ENCODE measurements at places on chromosomes 1 and 21.

DNA sequence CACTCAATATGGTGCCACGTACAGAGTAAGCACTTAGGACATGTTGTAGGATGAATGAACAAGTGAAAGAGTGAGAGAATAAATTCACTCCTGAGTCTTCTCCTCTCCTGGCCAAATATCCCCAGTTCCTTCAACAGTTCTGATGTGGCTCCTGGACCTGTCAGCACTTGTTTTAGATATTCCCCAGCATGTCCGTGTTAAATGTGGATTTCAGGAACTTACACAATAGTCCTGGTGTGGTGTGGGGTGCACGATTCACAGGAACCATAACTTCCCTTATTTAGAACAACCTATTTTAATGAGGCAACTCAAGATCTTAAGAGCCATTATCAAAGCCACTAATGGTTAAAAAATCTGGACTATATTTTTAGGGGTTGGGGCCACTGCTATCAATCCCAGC lies 39.0 kb upstream of the MYSM1 start:
- DNase-seq: no peak

DNA sequence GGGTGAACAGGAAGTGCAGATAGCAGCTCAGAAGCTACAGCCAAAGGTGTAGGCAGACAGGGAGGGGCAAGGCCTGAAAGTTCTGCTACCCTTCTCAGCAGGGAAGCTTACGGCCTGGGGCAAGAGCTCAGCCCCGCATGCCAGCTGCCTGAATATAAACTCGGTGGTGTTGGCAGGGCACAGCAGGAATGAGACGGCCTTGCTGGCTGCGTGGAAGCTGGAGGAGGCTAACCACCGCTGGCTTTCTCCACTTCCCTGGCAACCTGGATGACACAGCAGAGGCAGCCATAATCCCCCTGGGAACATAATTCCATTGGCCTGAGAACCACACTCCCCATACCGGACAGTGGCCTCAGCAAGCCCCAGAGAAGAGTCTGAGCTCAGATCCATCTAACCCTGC lies 81.9 kb upstream of the PRRC2C start:
- no peak for DNase-seq

GRCh38 chr1:87404296-87404695 lies 75.6 kb downstream of the LMO4 start:
- no peak for DNase-seq

GRCh38 chr21:38203229-38203628 lies 53.6 kb upstream of the KCNJ15 start:
- DNase-seq: no peak

DNA sequence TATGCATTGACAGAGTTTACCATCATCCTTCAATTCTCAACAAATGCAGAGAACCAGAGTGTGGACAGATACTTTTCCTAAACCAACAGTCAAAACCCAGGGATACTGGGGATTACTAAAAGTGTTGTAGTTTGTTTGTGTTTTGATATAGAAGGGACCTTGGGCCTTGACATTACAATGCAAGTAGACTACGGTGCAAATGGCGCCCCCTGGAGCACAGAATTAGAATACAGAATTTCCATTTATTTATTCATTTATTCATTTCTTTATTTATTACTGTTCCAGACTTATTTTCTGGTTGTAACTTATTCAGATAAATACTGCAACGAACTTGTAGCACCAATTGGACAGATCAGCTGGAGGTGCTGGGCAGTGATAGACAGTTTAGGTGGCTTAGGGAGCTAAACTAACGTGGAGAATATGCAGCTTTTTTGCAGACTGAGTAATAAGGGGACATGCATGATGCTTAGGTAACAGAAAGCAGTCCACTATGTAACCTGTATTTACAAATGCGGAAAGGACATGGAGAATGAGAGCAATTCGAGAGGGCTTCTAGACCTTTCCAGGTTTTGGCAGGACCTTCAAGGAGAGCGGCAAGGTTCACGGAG lies 42.6 kb downstream of the KIRREL1 start:
- DNase-seq: no peak

DNA sequence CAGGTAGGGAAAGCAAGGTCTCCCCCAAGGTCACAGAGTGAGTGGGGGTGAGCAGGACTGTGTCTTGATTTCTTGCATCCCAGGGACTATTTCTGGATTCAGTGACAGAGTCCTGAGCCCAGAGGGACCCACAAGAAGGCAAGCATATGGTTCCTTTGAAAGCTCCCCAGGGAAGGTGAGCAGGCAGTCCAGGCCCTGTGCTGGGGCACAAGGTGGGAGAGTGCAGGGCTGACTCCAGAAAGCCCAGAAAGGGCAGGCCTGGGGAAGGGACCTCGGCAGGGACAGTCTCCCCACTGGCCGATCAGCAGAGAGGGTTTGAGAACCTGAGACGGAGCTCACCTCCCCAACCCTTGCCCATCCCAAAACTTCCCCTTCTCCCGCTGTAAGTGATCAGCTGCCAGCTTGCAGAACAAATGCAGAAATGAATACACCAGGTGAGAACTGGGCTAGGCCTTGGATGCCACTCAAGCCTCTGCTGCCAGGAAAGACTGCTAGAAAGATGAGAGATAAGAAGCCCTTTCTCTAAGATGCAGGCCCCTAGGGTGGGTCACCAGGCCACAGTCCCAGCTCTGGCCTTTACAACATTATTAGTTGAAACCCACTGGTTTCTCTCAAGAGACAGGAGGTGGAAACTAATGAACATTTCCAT lies 121.0 kb downstream of the GLIS1 start:
- peak; percentile 27 for DNase-seq

GRCh38 chr1:22527122-22527521 lies 36.2 kb upstream of the EPHA8 start:
- DNase-seq: no peak

DNA sequence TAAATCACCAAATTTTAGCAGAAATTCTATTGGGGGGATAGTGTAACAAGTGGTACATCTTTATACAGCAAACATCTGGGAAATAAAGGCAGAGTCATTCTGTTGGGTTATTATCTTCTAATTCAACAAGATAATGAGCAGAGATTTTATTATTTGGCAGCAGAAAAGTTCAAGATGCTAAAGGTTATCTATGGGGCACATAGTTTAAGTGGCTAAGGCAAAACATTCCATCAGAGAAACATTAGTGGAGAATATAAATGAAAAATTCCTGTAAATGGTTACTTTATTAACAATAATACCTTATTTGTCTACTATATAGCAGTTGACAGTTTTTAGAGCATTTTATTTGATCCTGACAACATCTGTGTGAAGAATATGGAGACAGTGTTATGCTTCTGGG lies 815.7 kb downstream of the NCAM2 start:
- no peak for DNase-seq

DNA sequence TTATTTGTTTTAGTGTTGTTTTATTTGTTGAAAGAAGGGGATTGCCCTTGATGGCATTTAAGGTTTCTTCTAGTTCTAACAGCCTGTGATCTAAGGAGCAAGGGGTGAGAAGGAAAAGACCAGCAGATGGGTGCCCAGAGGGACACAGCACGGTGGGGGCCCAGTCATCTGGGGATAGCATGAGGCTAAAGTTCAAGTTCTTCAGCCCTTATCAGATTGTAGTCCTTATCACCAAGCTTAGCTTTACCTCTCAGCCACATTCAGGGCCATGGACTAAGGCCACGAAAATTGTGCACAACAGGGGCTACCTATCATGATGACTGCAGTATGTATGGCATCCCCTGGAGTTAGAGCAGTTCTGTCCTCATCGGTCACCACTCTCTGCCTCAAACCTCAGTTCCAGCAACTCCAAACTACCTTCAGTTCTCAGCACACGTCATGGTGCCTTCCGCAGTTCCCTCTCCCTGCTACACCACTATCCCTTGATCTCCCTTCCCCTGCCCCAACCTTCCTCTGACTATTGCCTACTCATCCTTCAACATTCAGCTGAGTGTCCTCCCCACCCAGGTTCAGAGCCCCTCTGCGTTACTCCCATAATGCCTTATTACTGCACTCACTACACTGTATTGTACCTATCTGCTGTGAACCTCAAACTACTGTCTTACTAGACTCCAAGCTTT lies 36.4 kb downstream of the ATF3 start:
- no peak for DNase-seq

GRCh38 chr1:27057389-27057788 lies 44.7 kb upstream of the TENT5B start:
- no peak for DNase-seq

DNA sequence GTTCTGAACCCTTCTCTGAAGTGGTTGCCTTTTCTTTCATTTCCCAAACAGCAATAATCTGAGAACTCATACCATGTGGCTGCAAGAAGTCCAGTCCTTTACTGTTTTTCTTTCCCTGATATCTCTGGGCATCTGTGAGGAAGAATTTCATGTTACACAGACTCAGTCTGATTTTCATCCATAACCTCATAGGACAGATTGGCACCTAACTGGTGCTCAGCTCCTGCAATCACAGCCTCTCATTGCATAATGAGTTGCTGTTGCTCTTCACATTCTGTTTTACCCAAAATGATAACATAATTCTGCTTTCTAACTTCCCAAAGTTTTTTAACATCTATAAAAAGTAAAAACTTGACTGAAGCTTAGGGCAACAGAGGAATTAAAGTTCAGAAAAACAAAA lies 472.2 kb upstream of the PBX1 start:
- DNase-seq: no peak

- no peak for DNase-seq
Measured at GRCh38 chr1:180280617-180281016, 50.6 kb downstream of the LHX4 start.

DNA sequence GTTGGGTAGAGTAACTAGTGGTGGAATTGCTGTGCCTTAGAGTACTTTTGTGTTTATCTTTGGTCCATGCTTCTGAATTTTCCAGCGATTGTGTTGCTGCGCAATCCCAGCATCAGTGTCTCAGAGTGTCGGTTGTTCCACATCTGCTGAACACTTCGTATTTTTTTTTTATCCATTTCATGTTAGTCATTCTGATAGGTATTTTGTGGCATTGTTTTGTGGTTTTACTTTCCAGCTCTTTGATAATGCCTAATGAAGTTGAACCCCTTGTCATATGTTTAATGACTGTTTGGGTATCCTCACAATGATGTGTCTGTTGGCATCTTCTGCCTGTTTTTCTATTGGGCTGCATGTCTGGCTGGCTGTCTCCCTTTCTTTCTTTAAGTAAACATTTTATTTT lies 13.6 kb downstream of the TUFT1 start:
- DNase-seq: no peak

- no peak for DNase-seq
Measured at GRCh38 chr1:215052256-215053015, 30.1 kb upstream of the KCNK2 start.

GRCh38 chr1:91278754-91279153 lies 125.9 kb downstream of the HFM1 start:
- DNase-seq: no peak

DNA sequence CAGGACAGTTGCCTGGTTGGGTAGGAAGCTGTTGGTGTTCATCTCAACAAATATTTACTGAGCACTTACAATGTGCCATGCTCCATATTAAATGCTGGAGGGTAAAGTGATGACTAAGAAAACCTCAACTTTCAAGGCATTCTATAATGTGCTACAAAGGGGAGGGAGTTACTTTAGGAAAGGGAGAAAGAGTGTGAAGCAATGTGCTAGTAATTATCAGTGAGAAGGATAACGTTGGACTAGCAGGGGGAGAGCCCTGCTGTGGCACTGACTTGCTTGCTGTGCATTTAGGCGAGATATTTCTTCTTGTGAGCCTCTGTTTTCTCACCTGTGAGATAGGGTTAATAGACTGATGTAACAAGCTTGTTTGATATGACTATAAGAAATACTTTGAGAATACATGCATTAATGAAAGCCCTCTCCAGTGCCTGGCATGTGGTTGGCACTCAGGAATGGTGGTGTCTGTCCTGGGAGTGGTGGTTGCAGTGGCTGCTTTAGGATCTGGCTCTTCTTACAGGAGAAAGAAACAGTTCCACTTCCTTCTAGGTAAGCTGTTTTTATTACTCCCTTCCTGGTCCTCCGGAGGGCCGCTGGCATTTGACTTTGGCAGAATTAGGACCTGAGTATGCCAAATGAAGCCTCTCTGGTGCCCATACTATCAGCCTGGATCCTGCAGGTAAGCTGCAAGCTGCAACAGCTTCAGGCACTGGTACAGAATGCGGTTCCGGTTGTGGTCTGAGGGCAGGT lies 111.1 kb upstream of the COA6 start:
- no peak for DNase-seq

GRCh38 chr1:45490121-45490625 lies 790 bp downstream of the TESK2 start:
- no peak for DNase-seq

DNA sequence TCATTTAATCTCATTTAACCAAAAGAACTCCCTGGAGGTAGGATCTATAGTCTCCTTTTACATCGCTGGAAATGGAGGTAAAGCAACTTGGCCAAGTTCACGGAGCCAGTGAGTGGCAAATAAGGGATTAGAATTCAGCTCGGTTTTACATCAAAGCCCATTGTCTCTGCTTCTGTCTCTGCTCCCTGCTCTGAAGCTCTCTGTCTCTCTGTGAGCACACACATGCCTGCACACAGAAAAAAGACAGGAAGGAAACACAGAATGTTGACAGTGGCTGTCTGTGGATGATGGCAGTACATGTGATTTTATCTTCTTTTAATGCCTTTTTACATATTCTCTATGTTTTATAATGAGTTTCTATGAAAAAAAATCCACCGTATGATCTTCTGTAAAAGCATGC lies 8.9 kb upstream of the DHRS3 start:
- no peak for DNase-seq

- no peak for DNase-seq
Measured at GRCh38 chr1:16351456-16351993, 755 bp downstream of the FBXO42 start.

- peak; percentile 62 for DNase-seq
Measured at GRCh38 chr1:24929398-24930259, 447 bp downstream of the RUNX3 start.

DNA sequence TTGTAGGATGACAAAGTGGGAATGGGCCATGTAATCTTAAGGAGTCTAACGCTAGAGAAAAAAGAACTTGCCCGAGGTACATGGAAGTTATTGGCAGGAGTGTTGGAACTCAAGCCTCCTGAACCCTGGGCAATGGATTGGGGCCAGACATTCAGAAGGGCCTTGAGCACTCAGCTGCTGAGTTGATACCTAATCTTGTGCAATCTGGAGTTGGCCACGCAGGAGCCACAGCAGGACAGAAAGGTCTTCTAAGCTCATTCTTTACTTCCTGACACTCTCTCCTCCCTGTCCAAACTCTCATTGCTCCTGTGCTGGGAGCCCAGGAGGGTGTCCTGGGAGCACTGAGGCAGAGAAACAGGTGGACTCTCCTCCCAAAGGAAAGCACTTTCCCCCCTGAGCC lies 25.1 kb upstream of the CSF1 start:
- no peak for DNase-seq

DNA sequence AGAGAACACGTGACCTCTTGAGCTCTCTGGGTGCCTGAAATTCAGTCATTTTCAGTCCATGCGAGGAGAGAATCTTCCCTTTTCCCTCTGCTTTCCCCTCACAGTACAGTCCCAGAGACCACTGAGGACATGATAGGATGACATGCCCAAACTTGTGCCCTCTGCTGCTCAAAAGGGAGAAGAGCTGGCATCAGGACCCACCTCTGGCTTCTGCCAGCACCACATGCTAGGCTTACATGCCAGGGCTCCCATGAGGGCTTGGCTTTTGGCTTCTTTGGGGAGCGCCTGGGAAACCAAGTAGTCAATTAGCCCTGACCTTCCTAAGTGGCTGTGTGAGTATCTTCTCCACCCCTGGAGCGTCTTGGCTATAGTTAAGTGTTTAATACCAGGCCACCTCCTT lies 13.8 kb upstream of the KCNQ4 start:
- DNase-seq: no peak
